ENCODE measurements at places on chromosomes 2 and 18.

DNA sequence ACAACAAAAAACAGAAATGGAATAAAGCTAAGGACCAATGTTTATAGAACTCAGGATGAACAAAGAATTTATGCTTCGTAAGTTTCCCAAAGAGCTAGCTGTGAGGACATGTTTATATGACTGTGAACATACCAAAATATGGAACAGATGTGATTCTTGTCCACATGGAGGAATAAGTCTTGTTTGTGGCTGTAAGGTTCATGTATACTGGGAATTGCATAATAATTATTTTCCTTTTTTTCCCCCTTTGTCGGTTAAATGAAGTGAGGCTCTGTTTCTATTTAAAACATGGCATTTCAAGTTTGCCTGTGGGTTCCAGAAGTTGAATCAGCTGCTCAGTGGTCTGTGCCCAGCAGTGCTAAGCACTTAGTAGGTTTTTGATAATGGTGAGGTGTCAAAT lies 108.1 kb downstream of the FHOD3 start:
- no peak for DNase-seq

- DNase-seq: no peak
Measured at GRCh38 chr2:19614066-19614465, 255.6 kb upstream of the OSR1 start.

DNA sequence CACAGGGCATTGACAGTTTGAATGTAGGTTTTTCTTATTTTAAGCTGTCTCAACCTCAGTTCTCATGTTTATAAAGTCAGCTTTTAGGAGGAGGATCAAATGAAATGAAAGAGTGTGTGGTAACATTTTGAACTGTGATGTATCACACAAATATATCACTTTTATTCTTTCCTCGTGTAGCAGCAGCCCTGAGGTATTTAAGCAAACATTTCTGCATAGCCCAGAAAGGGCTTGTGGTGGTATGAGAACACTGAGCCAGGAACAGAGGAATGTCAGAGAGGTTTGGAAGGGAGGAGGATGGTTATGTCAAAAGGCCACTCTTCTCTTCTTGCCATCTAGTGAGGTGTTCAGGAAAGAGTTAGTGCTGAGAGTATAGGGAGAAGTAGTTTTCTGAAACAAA lies 150.2 kb downstream of the PARD3B start:
- DNase-seq: no peak

- no peak for DNase-seq
Measured at GRCh38 chr2:131115752-131116151, 10.6 kb downstream of the PLEKHB2 start.

All from RWPE1 (cell line).